ENCODE measurements at places on chromosomes 7 and 10.

DNA sequence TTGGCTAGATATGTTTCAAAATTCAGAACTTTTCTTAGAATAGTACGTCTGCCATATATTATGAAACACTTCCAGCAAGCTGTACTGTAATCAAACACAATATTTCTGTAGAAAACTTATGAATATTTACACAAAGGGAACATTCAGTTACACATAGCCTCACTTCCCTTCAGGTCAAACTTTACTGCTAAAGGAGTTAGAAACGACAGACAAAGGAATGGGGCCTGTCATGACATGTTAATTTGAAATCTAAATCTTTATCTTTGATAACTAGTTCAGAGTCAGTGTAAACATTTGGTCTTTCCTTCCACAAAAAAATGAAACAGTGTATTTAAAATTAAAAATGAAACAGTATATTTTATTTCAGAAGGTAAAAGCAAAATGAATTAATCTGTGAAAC is 1.0 kb upstream of the CROT start:
- no peak for DNase-seq

GRCh38 chr7:821688-822087 is 10.6 kb upstream of the SUN1 start:
- no peak for DNase-seq

DNA sequence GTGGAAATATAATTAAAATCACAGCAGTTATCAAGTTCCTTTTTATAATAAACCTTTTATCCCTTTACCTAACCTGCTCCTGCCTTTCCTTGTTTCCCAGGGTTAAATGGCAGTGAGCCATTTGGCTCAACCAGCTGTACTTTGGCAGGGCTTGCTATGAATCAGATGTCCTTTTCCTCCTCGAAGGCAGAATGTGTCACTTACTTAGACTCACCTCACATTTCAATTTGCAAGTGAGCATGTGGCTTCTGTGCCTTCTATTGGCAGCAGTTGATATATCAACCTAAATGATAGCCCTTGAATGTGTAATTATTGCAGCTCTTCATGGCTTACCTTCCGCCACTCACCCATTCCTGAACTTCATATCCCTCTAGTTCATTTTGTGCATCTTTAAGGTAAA is 301.7 kb downstream of the CSTF2T start:
- no peak for DNase-seq

DNA sequence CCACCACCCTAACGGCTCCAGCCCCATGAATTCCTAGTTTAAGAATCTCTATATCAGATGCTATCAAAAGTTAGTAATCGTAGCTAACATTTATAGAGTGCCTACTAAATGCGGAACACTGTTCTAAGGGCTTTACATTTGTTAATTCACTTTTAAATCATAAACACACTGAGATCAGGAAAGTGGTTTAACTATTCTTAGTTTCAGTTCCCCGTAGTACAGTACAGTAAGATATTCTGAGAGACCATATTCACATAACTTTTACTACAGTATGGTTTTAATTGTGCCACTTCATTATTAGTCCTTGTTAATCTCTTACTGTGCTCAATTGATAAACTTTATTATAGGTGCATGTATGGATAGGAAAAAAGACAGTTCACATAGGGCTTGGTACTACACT is 22.5 kb downstream of the SYPL1 start:
- DNase-seq, result no peak

GRCh38 chr7:100823534-100823933 is 3.8 kb downstream of the EPHB4 start:
- DNase-seq, result no peak

GRCh38 chr10:32929634-32930033 is 28.4 kb downstream of the ITGB1 start:
- DNase-seq, result no peak

DNA sequence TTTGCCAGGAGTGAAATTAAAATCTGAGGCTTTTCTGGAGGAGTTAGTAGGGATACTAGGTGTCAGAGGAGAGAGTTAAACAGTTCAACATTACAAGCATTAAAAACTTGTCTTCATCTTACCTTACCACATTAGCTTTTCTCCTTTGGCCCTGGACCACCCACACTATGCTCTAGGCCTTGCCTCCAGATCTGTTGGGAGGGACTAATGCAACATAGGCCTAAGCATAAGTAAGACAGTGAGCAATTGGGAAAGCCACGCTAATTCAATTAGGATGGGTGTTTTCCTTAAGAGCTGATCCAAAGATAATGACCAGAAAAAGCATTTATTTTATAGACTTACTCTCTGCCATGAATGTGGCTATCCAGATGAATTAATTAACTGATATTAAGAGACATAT is 158.9 kb downstream of the ELMO1 start:
- DNase-seq, result no peak

GRCh38 chr10:70726909-70727495 is 54.7 kb downstream of the ADAMTS14 start:
- no peak for DNase-seq

- no peak for DNase-seq
These were observed 8.1 kb downstream of the ASB4 start for GRCh38 chr7:95493844-95494243.

DNA sequence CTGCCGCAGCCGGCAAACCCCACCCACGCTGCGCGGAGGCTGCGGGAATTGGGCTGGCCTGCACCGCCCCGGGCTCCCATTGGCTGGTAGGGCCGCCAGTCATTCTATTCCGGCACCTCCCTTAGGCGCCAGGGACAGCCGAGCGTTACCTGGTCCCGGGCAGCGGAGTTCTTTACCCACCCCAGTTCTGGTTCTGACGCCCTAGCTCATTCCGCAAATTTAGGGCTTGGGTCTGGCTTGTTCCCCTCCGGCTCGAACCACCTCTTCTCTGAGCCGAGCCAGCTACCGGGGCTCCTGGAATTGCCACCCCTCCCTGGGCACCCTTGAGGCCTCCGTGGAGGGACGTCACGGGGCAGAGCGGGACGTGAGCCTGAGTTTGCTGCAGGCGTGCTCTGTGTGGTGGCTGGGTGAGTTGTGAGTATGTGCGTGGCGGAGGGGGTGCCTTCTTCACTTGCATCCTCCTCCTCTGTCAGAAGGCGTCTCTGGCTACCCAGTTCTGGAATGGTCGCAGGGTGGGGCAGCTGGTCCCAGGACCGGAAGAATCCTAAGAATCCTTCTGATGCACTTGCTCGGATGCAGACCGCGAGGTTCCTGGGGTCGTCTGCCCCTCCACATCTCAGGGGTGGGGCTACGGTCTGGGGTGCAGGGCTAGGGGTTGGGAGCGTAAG is at the start of the genes PDZD7 and SFXN3:
PDZD7 (minus strand) TSS at position 2 of the 668 bp plus-strand sequence. CDS start 910 bp downstream, outside the sequence.
SFXN3 (plus strand) TSS at position 107 of the 668 bp plus-strand sequence. CDS start 3,461 bp downstream, outside the sequence.
- no peak for DNase-seq
